ENCODE measurements at places on chromosomes 2 and 18.

DNA sequence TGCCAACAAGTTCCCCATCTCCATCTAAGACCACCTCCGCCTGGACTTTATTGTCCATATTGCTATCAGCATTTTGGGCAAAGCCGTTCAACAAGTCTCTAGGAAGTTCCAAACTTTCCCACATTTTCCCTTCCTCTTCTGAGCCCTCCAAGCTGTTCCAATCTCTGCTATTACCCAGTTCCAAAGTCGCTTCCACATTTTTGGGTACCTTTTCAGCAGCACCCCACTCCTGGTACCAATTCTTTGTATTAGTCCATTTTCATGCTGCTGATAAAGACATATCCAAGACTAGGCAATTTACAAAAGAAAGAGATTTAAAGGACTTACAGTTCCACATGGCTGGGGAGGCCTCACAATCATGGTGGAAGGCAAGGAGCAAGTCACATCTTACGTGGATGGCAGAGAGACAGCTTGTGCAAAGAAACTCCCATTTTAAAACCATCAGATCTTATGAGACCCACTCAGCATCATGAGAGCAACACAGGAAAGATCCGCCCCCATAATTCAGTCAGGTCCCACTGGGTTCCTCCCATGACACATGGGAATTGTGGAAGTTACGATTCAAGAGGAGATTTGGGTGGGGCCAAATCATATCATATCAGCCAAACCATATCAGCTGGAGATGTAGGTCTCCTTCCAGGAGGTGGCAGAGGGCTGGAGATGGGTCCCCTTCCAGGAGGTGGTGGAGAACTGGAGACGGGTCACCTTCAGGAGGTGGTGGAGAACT is 19.8 kb upstream of the TXNDC2 start:
- DNase-seq: no peak

DNA sequence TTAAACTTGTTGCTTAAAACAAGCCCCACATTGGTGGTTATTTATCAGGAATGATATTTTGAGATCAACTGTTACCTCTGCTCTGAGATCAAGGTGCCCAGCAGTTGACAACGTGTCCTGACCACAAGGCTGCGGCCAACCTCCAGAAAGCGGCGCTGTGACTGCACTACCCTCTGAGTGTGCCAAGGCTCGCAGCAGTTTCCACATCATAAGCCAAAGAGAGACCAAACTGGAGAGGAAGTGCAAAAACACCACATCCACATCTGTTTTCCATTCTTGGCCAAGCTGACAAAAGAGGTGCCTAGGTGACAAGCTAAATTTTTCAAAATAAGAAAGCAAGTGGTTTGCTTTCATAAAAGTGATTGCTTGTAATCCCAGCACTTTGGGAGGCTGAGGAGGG is 410.8 kb upstream of the POU3F3 start:
- DNase-seq: no peak

- no peak for DNase-seq
Measured at GRCh38 chr2:72094701-72095100, 53.0 kb downstream of the CYP26B1 start.

GRCh38 chr18:31658670-31659575 is 25.5 kb downstream of the B4GALT6 start:
- DNase-seq: no peak

- DNase-seq: no peak
Measured at GRCh38 chr18:73528066-73528465, 619.6 kb downstream of the FBXO15 start.

- DNase-seq: no peak
Measured at GRCh38 chr2:63059793-63060471, 9.3 kb downstream of the OTX1 start.

DNA sequence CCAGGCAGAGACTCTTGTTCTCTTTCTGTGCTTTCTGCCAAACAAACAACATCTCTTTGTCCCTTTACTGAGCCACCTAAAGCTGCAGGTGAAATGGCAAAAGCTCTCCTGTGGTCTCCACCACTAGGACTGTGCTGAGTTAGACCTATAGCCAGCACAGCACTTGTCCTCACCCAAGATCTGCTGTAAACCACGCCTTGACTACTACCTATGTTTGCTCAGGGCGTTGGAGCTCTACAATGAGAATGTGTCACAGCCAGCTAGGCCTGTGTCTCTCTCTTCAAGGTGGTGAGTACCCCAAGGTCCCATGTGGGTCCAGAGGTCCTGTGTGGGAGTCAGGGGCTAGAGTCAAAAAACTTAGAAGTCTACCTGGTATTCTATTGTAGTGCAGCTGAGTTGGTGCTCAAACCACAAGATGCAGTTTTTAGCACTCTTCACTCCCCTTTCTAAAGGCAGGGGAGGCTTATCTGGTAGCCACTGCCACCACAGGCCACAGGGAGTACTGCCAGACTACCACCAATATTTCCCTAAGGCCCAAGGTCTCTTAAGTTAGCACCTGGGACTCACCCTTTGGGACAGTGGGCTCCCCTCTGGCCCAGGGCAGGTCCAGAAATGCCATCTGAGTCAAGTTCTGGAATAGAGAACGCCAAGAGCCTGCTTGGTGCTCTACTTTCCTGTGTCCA is 96.8 kb upstream of the RPRM start:
- no peak for DNase-seq

Measured in MG63 (cell line).